ENCODE measurements at places on chromosomes 1 and 21.
A peak's percentile ranks its signal among the peaks of the same experiment; 100 is the strongest.

GRCh38 chr1:67169496-67169895 is 3.2 kb downstream of the IL23R start:
- no peak for DNase-seq

DNA sequence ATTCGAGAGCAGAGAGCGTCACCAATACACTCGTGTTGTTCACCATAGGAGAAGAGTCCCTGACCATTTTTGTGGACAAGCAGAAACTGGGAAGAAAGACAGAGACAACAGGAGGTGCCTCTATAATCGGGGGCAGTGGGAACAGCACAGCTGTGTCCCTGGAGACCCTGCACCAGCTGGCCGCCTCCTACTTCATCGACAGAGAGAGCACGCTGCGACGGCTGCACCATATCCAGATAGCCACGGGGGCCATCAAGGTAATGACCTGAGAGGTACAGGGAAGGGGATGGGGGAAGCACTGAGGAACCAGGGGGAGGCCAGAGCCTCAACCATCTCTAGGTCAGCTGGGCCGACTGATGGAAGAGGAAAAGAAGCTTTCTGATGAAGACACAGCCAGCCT is 86.4 kb downstream of the BRINP2 start:
- no peak for DNase-seq

DNA sequence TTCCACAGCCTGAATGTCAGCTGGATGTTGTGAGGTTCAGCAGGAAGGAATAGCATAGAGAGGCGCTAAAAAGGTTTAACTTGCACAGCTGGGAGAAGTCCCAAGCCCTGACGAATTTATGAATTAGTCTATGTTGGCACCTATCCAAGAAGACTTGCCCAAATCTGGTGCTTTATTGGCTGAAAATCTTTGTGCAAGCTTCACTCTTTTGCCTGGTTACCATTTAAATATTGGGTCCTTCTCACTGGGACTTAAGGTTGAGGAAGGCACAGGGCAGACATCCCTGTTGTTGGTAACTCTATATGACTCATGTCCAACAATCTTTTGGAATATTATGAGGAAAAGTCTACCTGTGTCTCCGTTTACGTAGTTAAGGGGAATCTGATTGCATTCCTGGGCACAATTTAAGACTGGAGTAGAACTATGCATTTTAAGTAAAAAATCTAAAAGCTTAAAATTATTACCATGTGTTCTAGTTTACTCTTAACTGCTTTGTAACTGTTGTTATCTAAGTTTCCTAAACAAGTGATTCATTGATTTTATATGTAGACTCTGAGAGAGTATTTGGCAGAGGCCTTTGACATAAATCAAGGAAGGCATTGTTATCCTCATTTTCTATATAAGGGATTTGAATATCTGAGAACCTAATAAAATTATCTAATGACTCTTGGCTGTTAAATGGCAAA is 181.7 kb upstream of the DPYD start:
- DNase-seq, result no peak

DNA sequence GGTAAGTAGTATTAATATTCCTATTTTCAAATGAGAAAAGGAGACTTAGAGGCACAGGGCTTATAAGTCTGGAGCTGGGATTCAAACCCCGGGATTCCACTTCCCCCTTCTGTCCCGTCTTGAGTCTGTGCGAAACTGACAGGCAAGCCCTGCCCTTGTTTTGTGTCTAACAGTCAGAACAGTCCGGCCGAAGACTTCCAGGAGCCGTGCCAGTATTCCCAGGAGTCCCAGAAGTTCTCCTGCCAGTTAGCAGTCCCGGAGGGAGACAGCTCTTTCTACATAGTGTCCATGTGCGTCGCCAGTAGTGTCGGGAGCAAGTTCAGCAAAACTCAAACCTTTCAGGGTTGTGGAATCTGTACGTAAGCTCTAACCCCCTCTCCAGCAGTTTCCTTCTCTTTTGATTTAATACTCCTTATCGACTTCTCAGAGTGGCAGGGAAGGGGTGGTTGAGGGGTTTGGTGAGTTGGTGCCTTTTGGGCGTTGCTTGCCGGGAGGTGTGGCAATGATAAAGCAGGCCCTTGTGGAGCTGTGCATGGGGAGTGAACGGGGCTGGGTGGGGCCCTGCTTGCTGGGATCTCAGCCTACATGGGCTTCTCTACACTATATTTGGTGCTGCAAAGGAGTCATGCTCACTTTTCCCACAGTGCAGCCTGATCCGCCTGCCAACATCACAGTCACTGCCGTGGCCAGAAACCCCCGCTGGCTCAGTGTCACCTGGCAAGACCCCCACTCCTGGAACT is 29.4 kb downstream of the IL6R start:
- peak; percentile 55 for DNase-seq

GRCh38 chr21:32329331-32329730 is 30.7 kb downstream of the MRAP start:
- DNase-seq, result peak; percentile 64

- DNase-seq, result no peak
Observed at GRCh38 chr1:44637702-44638411, 36.4 kb downstream of the TMEM53 start.

GRCh38 chr1:53470155-53470554 is 11.0 kb downstream of the DMRTB1 start:
- peak; percentile 54 for DNase-seq

DNA sequence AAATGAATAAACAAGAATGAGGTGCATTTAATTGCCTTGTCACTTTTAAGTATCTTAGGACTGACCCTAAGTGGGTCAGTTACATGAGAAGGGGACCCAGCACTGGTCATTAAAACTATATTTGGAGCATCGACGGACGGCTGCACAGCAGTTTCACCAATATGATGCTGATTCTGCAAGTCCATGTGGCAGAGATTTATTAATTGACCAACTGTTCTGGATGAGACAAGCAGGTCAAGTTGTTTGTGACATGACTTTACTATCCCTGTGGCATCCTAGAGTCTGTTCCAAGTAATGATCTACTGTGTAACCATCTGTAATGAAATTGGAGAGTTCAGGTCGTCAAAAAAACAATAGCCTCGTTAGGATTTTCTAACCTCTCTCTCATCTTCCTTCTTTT is 9.5 kb downstream of the AMPD1 start:
- DNase-seq, result no peak

DNA sequence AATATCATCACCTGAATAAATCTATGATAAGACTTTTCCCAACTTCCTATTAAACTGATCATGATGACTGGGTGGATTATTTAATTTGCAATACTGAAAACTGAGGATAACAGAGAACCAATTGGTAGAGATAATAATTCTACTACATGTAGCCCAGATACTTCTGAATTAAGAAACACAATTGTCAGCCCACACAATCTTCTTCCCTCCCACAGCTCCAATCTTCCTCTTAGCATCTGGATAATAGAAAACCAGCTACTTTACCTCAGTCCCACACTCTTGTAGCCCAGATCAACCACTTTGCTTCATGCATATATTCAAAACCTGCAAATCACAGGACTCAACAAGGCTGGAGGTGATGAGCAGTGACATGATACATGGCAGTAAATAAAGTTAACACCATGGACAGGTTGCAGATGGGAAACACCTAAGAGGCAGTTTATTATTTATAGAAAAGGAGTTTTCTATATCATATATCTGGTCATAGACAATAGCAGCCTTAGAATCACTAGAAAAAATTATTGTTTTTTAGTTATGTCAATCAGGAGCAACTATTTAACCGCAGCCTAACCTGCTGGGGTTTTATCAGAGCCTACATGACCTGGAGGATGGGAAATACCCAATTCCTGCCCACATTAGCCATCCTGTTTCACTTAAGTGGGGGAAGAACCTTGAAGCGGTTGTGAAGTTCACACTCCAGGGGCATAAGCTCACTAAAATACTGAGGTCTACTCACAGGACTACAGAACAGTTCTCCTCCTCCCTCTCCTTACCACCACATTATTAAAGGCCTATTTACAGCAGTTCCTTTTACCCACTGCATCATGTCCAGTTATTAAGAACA is 16.7 kb downstream of the FRRS1 start:
- DNase-seq, result no peak

- DNase-seq, result no peak
Observed at GRCh38 chr1:87243573-87243972, 85.1 kb upstream of the LMO4 start.

GRCh38 chr1:221268295-221268694 is 389.1 kb downstream of the HLX start:
- DNase-seq, result no peak

- DNase-seq, result no peak
Observed at GRCh38 chr1:209875515-209875914, 47.7 kb downstream of the UTP25 start.

DNA sequence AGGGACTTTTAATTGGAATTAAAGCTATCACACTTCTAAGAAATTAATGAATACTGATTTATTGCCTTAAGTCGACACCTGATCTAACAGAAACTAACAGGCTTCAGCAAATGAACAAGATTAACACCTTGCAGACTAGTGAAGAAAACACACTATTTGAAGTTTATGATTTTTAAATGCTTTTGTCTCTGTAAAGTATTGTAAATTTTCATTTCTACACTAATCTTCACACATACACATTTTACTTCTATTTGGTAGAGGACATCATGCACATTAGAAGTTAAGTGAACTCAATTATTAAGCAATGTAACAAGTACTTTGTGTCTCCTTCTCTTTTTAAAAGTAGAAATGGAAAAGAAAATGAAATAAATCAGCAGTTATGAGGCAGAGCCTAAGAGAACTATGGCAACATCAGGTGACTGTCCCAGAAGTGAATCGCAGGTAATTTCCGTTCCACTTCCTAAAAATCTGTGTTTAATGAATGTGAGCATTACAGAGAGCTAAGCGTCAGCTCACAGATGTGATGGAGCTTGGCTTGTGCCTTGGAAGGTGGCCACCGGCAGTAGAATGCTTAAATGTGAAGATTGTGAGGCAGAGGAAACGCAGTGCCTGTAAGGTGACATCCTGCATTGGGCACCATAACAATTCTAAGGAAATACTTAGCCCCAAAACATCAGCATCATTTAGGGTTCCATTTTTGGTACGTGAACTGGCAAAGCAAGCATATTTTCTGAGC is 1.2 kb downstream of the PRMT2 start:
- peak; percentile 53 for DNase-seq

DNA sequence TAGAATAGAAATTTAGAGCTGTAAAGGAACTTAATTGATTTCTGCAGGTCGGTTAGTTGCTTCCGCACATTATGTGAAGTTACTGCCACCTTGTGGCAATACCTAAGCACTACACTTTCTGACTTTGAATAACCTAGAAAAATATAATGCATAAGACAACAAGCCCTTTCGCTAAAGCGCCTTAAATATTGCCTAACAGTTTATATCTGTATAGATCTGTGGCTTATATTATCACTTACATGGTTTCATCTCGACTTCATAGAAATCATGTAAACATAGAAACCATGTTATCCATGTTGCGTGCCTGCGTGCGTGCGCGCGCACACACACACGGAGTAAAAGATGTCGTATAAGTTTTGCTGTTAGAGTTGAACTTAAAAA is 10.9 kb upstream of the IFI16 start:
- peak; percentile 95 for DNase-seq

- no peak for DNase-seq
Observed at GRCh38 chr1:214467078-214467585, 84.3 kb downstream of the PTPN14 start.

DNA sequence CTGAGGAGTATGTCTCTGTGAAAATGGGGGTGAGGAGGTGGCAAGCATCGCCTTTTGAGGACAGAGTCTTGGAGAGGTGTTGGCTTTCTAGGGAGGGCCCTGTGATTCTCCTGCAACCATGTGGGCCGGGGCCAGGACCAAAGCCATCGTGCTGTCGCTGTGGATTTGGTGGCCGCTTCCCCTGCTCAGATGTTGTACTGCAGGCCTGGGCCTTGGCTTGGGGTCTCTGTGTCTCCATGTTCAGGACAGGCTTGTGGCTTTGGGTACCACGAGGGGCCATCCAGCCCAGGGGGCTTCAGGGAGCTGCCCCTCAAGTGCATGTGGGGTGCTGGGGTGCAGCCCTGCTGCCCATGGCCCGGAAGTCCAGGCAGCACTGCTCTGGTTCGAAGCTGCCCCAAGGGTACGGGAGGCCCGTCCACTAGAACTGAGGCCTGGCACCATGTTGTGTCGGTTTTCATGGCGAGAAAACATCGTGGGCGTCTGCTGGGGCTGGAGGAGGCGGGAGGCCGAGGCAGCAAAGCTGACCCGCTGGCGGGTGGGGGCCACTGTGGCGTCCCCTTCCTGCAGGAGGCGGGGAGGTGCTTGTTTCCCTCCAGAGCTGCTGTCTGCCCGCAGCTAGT is 55.4 kb downstream of the SKI start:
- DNase-seq, result no peak

GRCh38 chr1:234683861-234684632 is 74.1 kb upstream of the IRF2BP2 start:
- no peak for DNase-seq

DNA sequence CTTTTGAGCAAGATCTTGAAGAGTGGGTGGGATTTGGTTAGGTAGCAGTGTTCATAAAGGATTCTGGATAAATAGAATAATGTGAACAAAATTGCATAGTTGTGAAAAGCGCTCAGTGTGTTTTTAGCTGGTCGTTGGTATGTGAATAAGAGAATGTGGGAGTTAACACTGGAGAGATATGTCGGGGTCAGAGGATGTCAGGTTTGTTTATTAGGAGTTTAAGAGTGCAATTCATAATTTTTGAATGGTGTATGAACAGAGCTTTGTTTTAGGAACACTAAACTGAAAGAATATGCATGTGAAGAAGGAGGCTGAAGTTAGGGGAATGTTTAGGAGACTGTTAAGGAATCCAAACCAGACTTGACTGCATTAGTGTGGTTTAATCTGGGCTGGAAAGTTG is 9.4 kb downstream of the USP16 start:
- DNase-seq, result no peak

DNA sequence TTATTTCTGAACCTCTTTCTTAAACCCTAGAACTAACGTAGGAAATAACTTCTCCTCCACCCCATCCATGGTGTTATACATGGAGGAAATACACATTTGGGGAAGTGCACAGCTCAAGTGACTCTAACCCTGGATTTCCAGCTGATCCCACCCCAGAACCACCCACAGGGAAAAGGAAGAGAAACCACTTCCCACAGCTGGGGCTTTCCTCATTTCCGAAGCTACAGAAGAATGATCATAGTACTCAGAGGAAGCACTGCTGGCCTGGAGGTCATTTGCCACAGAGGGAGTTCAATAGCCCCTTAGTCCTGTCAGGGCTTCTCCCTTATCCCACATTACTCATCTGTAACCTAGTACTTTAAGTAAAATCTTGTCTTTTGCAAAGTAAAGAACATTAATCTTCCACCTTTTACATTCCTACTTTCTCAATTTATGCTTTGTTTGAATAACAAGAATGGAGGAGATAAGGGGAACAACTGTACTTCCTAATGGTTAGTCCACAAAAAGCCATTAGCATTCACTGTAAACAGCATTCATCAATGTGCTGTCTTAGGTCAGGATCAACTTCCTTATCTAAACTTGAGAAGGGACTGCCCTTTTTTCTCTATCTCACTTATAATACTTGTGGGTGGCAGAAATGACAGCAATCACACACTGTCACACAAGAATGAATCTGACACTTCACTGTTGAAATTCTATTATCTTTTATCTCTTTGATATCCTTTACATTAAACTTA is 63.0 kb upstream of the RGS1 start:
- peak; percentile 64 for DNase-seq
